Foreskin fibroblast (primary cell): ENCODE measurements at places on chromosomes 12 and 14.
A peak's percentile ranks its signal among the peaks of the same experiment; 100 is the strongest.

DNA sequence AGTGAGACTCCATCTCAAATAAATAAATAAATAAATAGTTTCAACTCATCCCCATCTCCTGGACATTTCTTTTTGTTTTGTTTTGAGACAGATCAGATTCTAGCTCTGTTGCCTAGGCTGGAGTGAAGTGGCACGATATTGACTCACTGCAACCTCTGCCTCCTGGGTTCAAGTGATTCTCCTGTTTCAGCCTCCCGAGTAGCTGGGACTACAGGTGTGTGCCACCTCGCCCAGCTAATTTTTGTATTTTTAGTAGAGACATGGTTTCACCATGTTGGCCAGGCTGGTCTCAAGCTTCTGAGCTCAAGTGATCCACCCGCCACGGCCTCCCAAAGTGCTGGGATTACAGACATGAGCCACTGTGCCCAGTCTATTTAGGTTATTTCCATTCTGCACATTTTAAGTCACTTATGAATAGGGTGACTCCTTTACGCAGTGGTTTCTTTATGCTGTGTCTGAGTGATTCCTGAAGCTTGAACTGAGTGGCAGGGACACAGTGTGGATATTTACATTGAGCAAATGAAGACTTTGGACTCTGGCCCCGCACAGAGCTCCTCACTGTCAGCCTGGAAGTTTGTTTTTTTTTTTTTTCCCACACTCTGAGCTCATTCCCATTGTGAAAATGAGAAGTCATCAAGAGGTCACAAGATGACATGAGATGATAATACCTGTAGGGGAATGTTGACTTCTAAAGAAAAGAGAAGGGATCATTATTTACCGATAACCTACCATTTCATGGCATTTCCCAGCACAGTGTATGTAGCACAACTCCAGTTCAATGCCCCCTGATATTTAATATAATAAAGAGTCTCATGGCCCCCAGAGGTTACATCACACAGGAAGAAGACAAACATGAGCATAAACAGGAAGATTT lies 72.6 kb downstream of the TBX3 start:
- no peak for DNase-seq

GRCh38 chr14:73526036-73526984 lies 10.6 kb upstream of the ACOT1 start:
- DNase-seq: peak; percentile 21

- DNase-seq: no peak
These were observed 583.4 kb downstream of the VRK1 start for GRCh38 chr14:97380539-97380941.

GRCh38 chr14:64968167-64968566 lies 4.0 kb downstream of the RAB15 start:
- DNase-seq: no peak

GRCh38 chr12:115571027-115571426 lies 706.5 kb downstream of the MED13L start:
- DNase-seq: no peak

GRCh38 chr12:6090803-6091202 lies 33.7 kb downstream of the VWF start:
- no peak for DNase-seq

GRCh38 chr12:12880537-12880936 lies 10.8 kb upstream of the GPRC5A start:
- no peak for DNase-seq

DNA sequence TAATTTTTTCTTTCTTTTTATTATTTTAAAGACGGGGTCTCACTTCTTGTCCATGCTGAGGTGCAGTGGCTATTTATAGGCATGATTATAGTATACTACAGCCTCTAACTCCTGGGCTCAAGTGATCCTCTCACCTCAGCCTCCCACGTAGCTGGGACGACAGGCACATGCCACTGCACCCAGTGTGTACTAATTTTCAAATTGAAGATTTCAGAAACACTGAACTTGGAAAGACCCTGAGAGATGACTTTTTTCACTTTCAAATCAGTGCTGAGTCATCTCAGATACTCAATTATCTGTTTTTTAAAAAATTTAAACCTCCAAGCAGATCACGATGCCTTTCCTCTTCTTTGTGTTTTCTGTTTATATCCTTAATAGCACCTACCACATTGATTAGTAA lies 53.7 kb upstream of the COCH start:
- DNase-seq: no peak

GRCh38 chr14:67815573-67816225 lies 691 bp downstream of the ZFYVE26 start:
- peak; percentile 60 for DNase-seq

GRCh38 chr12:99267038-99267437 lies 380.5 kb upstream of the GARIN6 start:
- DNase-seq: no peak

- no peak for DNase-seq
These were observed 36.6 kb downstream of the RCOR1 start for GRCh38 chr14:102629011-102629444.

DNA sequence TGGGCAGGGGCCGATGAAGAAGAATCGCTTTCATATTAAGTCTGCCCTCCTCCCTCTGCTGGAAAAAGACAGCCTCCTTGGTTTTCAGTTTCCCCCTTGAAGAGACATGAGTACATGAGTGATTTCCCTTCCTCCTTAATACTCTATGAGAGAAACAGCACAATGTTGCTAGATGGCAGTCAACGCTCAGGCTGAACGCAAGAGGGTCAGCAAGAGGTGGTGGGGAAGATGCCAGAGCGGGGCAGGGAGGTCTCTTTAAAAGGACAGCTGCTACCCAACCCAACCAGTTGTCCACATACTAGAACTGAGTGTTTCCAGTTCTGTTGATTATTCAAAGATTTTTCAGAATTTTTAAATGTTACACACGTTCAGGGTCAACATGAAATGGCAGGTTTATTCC lies 22.8 kb downstream of the CRACR2A start:
- DNase-seq: no peak

GRCh38 chr14:91980157-91980556 lies 32.7 kb upstream of the FBLN5 start:
- peak; percentile 84 for DNase-seq

- DNase-seq: no peak
These were observed 34.4 kb downstream of the PROX2 start for GRCh38 chr14:74841230-74842207.

GRCh38 chr14:57502586-57503254 lies 9.1 kb upstream of the CCDC198 start:
- no peak for DNase-seq

GRCh38 chr12:88408823-88409222 lies 171.4 kb downstream of the KITLG start:
- no peak for DNase-seq

DNA sequence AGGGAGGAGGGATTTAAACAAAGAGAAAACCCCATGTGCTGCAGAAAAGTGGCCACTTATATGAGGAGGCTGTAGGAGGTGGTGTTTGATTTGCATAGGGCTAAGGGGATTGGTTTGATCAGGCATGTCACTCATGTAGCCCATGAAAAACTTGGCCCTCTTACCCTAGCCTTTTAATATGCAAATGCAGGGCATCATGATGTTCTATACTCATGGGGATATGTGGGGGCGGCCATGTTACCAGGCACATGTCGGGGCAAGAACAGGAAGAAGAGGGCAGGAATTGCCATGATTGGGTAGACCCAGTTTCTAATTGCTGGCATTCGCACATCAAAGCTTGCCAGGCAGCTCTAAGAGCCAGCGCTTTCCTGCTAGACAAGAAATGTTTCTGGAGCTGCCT lies 28.8 kb downstream of the KLRK1 start:
- DNase-seq: no peak

- DNase-seq: no peak
These were observed 28.6 kb downstream of the BAZ2A start for GRCh38 chr12:56601503-56601902.

DNA sequence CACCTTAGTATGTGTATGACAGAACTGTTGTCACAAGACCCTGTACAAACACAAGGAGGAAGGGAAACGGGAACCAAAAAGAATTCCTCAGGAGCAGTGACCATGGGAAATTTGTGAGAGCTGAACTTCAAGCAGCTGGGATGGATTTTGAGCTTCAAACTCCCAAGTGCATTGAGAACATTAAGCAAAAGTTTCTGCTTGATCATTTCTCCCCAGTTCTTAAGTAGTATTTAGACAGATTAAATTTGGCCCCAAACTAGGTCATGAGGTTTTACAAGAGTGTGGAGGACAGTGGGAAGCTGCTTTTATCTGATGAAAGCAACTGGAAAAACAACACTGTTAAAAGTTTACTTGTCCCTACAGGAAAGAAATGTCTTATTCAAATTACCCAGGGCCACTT lies 206.0 kb upstream of the DCN start:
- no peak for DNase-seq

GRCh38 chr12:130762319-130762675 lies 46.2 kb upstream of the RIMBP2 start:
- DNase-seq: no peak

GRCh38 chr12:125092108-125092871 lies 27.1 kb downstream of the AACS start:
- DNase-seq: no peak

DNA sequence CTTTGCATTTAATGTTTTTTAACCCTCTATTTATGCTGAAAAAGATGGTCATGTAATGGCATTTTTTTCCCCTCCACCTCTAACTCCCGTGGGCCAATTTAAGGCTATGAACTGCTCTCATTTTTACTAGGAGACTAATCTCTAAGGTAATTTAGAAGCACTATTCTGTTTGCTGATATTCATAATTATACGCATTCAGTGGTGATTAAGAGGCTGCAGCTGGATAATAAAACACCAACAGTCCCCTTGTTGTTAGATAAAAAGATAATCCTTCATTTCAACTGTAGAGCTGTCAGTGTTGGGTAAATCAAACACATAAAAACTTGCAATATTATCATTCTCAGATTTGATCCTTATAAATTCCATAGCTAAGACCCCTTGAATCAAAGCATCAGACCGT lies 8.9 kb downstream of the MYO1H start:
- DNase-seq: no peak

GRCh38 chr14:95432144-95433093 lies 84.0 kb downstream of the SYNE3 start:
- no peak for DNase-seq

DNA sequence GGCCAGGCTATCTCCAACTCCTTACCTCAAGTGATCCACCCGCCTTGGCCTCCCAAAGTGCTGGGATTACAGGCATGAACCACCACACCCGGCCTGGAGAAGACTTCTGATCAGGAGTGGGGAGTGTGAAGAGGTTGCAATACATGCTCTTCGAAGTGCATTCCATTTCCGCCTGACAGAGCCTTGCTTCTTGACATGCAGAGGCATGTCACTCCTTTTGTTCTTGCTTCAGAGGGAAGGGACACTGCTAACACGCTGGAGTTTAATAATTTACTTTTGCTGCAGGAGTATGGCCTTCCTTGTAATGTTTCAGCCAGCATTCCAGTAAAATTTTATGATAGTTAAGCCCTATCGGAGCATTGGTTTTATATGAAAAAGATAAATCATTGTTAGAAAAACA lies 74.9 kb downstream of the SLC25A47 start:
- no peak for DNase-seq

DNA sequence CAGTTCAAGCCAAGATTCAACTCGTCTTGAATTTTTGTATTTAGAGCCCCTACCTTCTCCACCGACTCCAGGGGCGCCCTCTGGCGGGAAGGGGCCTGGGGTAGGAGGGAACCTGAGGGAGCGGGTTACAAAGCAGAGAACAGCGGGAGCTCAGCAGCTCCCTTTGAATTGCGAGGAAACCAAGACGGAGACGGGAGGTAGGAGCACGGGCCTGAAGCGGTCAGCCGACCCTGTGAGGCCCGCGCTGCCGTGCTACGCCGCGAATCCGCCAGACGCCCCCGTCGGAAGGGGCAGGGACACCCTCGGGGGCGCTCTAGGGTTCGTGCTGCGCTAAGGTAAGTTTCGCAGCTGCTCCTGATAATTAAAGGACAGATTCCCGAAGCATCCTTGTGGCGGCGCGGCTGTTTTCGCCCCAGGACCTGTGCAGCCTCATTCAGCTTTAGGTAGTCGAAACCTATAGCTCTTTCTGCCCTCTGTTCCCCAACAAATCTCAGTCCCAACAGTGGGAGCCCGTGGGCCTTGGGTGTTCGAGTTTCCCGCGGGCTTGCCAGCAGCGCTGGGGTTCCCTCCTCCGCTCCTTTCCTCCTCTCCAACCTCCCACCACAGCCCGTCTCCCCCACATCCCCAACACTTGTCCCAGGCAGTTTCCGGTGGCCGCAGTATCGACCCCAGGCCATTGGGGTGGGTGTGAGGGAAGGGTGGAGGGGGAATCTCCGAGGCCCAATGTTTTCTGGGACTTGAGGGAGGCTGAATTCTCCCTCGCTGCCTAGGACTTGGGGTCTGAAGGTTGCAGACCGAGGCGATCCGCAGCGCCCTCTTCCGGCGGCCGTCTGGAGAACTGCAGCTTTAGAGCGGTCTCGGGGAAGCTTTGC lies 5.1 kb upstream of the NKX2-1 start:
- DNase-seq: no peak

DNA sequence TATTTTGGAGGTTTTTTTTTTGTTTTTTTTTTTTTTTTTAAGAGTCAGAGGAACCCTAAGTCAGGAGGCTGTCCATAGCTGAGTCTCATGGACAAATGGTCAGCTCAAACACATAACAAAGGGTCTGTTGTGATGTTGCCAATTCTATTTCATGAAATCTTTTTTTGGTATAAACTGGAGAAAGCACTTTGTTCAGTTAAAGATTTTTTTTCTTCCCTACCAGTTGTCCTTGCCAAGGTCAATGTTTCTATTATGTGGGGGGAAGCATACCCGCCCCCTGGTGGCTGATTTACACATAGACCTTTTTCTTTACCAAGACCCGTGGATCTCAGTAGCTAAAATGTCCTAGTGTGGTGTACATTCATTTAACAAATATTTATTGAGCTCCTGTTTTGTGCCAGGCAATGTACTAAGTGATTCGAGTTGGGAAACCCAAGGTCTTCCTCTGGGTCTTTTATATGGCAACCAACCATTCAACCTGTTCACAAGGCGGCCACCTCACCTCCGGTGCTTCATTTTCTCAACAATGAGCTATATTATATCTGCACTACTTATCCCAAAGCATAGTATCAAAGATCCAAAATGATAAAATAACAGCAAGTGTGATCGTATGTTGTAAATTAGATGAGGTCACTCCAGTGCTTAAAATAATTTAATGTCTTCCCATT lies 214.5 kb downstream of the PAH start:
- peak; percentile 51 for DNase-seq

- no peak for DNase-seq
These were observed 21.0 kb downstream of the RTN1 start for GRCh38 chr14:59849411-59850130.

DNA sequence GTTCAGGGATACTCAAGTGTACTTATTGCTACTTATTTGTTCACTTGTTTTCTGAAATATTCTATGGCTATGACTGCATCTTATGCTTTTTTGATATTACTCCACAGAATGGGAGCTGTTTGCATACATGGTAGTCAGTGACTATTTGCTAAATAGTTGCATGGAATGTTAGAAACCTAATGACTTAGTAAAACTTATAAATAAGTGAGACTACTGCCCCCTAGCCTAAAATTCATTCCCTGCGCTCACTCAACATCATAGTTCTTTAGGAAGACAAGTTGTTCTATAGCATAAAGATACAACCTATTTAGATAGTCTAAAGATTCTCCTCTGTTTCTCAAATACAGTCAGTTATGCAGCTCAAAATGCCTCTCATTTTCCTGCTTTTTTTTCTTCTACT lies 305.5 kb downstream of the CEP128 start:
- DNase-seq: peak; percentile 22
